ENCODE measurements at places on chromosomes 3 and 15.

- DNase-seq, result no peak
Measured at GRCh38 chr15:89105147-89105546, 16.9 kb downstream of the ABHD2 start.

DNA sequence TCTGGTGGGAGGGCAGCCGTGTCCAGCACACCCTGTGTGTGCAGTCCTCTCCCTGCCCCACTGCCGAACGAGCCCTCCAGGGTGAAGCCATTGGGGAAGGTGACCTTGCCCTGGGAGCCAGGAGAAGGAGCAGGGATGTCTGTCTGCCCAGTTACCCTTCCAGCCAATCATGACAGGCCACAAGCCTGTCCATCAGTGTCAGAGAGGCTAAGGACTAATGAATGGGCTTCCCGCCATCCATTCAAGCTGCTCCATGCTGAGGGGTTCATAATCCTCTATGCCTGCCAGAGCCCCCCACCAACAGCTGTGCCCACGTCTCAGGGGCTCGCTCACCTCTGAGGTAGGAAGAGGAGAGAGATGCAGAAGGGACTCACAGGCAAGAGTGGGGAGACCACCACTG, 15.2 kb downstream of the ALS2CL start:
- DNase-seq, result no peak

GRCh38 chr3:170585937-170586310, at the start of gene SLC7A14:
Gene SLC7A14 (minus strand): TSS chr3:170586075. CDS start chr3:170526936, 59,139 bp downstream.
- no peak for DNase-seq

DNA sequence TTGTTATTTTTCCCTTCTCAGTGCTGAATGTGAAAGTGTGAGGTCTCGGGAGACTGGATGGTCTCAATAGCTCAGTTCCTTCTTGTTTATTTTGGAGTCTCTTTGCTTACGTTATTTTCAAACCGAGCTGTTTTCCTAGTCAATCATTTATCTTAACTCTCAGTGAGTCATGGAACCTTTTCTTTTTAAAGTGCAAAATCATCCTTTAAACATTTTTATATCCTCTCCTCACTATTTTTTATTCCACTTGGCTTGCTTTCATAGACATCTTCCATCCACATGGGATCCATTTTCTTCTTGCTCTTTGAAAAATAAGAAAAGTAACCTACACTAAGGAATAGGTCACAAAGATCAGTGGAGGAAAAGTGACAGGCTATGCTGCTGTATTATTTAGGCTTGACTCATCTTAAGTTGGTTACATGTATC, 497.8 kb downstream of the NAALADL2 start:
- no peak for DNase-seq

- DNase-seq, result no peak
Measured at GRCh38 chr3:158678687-158679086, 6.2 kb upstream of the LXN start.

- no peak for DNase-seq
Measured at GRCh38 chr15:31758126-31758525, 272.2 kb upstream of the CHRNA7 start.

- no peak for DNase-seq
Measured at GRCh38 chr3:58962816-58963215, 87.0 kb downstream of the CFAP20DC start.

DNA sequence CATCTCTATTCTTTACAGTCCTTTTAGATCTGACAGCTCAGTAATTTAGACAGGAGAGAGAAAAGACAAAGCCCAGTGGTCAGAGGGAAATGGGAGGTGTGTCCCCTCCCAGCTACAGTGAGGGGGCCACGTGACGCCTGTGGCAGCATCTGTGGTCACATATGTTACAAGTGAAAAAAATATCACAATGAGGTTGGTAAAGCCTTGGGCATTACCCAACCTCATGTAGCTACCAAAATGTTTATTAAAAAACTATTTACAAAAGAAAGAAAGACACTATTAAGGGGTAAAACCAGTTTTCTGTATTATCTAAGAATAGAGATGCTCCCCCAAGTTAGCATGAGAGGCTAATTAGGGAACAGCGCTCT, 42.9 kb upstream of the PLCL2 start:
- peak; percentile 22 for DNase-seq

DNA sequence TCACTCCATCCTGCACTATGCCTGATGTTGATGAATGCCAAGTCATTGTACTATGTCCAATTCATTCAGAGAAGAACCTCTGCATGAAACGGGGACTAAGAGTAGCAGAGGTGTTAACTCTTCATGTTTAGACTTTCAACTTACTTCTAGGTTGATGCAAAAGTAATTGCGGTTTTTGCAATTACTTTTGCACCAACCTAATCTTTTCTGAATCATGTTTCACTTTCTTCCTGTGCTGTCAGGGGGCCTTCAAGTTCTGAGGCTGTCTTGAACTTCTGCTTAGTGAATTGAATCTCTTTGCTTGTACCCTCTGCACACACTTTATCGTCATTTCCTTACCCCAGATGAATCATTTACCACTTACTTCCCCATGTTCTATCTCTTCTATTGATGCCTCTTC, 636.2 kb downstream of the NAALADL2 start:
- no peak for DNase-seq

- no peak for DNase-seq
Measured at GRCh38 chr3:142853270-142854168, 35.4 kb downstream of the PCOLCE2 start.

GRCh38 chr3:150653110-150653561, 50.0 kb downstream of the SELENOT start:
- no peak for DNase-seq

GRCh38 chr3:58441514-58442450, 8.2 kb upstream of the PDHB start:
- no peak for DNase-seq

DNA sequence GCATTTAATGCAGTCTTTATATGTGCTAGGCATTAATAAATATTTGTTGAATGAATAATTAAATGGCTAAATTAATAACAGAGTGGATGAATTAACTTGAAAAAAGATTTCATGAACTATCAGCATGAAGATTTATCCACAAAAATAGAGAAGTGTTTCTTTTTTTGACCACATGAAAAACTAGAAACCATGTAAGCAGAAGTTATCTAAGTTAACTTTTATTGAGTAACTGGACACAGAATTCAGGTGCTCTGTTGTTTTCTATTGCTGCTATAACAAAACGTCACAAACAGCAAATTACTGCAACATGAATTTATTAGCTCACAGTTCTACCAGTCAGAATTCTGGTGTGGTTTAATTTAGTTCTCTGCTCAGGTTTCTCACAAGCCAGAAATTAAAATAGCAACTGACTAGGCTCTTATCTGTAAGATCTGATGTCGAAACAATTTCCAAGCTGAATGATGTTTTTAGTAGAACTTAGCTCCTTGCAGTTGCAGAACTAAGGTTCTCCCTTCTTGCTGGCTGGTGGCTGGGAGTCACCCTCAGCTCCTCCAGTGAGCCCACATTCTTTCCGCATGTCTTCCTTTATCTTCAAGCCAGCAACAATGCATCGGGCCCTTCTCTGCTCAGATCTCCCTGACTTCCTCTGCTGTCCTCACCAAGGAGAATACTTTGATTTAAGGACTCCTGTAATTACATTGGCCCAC, 810.2 kb upstream of the ALCAM start:
- no peak for DNase-seq

GRCh38 chr15:68730471-68730919, 90.2 kb downstream of the ANP32A start:
- no peak for DNase-seq

GRCh38 chr3:67569324-67569723, 85.1 kb downstream of the SUCLG2 start:
- DNase-seq, result no peak

GRCh38 chr3:10437272-10437994, 68.0 kb downstream of the ATP2B2 start:
- peak; percentile 68 for DNase-seq

DNA sequence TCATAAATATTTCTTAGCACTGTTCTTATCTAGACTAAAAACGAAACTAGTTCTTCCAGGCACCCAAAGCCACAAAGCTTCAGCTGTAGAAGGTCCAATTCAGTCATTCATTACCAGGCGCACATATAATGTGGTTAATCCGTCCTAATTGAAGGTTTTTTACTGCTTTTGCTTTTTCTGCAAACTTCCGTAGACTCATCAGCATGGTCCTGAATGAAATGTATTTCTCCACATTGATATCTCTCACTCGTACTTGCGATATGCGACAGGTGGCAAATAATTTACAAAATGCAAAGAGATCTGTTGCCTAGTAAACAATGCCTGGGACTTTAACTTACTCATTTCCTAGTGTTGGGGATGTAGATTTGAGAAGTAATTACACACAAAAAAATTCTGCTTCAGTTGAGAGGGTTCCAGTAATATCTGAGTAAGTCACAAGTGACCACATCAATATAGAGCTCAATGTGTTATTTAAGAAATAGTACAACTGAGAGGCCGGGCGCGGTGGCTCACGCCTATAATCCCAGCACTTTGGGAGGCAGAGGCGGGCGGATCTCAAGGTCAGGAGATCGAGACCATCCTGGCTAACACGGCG, 75.0 kb upstream of the MBNL1 start:
- DNase-seq, result no peak

DNA sequence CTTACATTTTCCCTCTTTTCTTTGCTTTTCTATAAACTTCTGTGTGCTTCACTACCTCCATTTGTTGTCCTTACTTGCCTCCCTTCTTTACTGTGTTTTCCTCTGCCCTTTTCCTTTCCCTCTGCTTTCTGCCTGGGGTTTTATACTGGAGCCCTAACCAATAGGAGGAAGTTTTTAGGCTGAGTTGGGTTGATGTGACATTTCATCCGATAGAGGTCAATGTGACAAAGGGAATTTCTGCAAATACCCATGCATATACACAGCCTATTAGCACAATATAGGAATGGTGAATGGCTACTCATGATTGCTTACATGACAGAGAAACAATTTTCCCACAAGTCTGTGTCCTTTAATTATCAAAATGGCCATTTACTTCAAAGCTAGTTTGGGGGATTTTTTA, 153.0 kb upstream of the ARPP21 start:
- no peak for DNase-seq

DNA sequence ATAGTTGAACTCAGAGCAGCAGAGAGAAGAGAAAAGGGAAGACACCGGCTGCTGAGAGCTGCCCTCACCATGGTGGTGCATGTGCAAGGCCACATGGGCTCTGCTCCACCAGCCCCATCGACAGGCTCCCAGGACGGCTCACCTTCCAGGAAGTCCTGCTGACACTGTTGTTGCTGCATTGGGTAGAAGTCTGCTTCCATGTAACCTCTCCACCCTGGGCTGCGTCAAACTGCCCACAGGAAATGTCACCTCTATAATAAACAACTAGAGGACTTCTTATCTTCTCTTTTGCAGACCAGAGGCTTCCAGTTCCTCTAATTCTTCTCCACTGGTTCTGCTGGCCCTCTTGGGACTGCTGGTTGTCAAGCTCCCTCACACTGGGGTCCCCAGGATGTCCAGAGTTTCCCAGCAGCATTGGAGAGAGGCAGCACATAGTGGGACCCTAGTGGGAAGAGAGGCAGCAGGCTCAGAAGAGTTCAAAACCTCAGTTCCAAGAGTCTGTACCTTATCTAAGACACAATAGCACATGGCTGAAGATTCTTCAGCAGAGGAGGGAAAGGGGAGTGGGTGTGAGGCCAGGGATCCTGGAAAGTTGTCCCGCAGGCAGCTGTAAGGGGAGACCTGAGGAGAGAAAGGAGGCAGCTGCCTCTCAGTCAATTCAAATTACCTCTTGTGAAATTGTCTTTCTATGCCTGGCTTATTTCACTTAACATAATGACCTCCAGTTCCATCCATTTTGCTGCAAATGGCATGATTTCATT, 5.8 kb upstream of the CCR3 start:
- DNase-seq, result no peak

- DNase-seq, result no peak
Measured at GRCh38 chr3:193788189-193788991, 195.4 kb downstream of the OPA1 start.

DNA sequence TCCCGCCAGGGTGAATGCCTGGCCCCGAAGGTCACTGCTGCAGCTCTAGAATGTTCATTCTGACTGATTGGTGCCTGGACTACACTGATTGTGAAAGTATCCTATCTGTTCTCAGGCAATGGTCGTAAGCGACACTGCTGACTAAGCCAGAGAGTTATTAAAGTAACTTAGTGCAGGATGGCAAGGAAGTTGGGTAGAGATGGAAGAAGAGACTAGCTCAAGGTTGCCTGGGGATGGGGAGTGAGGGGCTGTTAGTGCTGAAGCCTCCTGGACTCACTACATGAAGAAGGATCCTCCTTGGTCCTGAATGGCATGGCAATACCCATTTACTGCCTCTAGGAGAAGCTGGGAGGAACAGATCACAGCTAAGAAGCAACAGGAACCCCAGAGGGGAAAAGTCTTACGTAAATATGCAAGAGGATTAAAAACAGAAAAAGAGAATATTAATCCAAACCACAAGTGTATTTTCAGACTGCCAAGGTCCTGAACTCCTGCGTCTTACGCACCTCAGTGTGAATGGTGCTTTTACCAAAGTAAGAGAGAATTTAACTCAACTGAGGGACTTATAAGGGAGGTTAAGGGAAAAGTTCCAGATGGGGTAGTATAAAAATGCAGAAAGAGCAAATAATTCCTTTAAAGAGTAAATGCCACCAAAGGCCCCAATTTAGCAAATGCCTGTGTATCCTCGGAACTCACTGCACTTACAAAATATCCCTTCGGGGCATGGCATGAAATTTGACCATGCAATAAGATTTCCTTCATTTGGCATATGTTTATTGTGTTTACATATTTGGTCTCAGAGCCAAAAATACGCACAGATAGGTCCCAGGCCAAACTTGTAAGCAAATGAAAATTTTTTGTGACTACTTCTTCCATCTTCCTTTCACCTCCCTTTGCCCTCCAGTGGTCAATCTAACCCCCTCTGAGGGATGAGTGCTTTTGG, 64.0 kb upstream of the DGKG start:
- no peak for DNase-seq

GRCh38 chr3:9552252-9552999, 1.2 kb downstream of the LHFPL4 start:
- no peak for DNase-seq

- DNase-seq, result no peak
Measured at GRCh38 chr3:23219117-23219516, 16.0 kb downstream of the UBE2E2 start.

DNA sequence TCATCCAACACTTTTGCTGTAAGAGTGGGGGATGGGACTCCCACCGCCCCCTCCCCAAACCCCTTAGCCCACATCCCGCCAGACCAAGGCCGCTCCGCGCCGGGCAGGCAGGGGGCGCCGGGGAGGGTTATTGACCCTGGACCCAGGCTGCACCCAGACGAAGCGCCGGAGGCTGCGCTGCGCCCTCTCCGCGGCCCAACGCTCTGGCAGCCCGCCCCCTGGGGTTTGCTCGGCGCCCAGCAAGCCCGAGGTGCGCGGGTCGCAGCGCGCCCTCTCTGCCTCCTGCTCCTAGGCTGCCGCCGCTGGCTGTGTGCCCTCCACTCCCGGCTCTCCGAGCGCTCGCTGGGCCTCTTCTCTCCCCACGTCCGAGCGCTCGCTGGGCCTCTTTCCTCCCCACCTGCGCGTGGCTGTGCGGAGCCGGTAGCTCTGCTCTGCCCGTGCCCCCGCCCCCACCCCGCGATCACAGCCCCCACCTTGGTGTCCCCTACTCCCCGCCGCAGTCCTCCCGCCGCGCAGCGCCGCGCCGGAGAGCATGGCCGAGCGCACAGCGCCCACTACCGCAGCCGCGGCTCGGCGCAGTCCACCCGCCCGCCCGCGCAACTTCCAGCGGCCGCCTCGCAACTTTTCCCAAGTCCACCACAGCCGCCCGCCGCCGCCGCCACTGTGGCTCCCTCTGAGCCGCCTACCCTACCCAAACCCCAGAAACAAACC, 1.2 kb downstream of the MECOM start:
- no peak for DNase-seq

All from stimulated activated CD8-positive, alpha-beta memory T cell treated with anti-CD3 and anti-CD28 coated beads, Interleukin-12 subunit alpha, Interleukin-12 subunit beta, amount 100 ng/mL, for 4 hours (primary cell).